Caki2 (cell line): ENCODE measurements at places on chromosomes 6 and 20.

GRCh38 chr6:31399589-31400466, 3.6 kb upstream of the MICA start:
- peak; percentile 93 for DNase-seq

DNA sequence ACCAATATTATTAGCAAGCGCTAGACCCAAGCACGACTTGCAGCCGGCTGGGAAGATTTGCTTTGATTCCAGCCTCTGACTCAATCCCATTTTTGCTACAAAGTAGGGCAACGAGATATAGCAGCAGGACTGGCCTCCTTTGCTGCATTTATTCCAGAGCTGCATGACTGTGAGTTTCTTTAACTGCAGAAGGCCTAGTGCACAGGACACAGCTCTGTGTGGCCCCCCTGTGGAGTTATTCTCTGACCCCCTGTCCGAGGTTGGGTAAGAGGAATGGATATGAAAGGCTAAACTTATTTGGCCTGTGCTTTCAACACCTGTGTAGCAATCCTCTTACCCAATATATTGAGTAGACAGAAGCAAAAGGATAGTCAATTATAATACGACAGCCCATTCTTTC, 133.3 kb upstream of the SPTLC3 start:
- DNase-seq, result no peak

DNA sequence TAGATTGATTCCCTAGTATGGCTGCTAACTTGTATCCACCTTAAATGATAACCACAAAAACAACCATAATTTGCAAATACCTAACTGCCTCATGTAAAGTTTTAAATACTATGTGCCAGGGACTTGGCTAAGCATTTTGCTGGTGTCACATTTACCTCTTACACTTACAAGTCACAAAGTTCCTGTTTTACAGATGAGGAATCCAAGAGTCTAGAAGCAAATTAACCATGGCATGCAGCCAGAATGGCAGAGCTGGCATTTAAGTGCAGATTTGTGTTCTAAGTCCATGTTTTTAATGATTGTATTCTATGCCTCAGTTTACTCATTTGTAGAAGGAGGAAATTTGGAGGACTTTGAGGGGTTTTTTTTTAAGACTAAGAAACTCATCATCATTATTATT, 696.7 kb downstream of the PTPRT start:
- no peak for DNase-seq

- no peak for DNase-seq
Observed at GRCh38 chr6:52328729-52329128, 33.2 kb upstream of the PAQR8 start.

GRCh38 chr6:126805861-126806260, 312.6 kb upstream of the RSPO3 start:
- DNase-seq, result no peak

DNA sequence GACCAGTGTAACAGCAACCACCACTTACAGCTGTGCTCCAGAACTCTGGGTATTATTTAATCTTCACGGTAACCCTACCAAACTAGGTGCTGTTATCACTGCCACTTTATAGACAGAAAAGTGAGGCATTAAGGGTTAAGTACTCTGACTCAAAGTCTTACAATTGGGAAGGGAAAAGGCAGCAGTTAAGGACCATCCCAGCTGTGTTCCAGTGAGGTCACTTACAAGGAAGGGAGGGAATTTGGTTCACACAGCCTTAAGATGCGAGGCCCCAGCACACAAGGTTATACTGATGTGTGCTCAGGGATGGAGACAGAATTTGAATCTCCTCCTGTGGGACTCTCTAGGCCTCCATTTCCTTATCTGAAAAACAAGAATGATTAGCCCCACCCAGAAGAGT, 46.7 kb downstream of the TRERF1 start:
- no peak for DNase-seq

DNA sequence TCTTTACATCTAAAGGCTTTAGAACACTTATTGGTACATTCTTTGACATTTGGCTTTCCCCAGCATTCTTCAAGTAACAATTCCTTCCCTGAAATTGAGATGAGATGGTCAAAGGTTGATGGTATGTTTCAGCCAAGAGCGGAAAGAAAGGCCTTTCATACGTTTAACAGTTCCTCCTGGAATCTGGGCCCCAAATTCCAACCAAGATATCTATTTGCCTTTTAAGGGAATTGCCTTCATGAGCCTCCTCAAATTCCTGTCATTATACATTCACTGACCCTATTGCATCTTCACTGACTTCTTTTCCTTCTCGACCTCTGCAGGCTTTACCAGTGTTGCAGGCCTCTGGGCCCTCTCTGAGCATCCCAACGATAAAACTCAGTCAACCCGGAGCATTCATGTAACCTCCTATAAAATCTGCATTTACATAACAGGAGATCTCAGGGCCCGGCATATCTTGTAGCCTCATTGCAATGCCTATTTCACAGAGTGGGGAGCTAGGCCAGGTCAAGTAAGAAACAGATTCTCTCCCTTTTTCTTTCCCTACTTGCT, 18.3 kb upstream of the WFDC9 start:
- no peak for DNase-seq

DNA sequence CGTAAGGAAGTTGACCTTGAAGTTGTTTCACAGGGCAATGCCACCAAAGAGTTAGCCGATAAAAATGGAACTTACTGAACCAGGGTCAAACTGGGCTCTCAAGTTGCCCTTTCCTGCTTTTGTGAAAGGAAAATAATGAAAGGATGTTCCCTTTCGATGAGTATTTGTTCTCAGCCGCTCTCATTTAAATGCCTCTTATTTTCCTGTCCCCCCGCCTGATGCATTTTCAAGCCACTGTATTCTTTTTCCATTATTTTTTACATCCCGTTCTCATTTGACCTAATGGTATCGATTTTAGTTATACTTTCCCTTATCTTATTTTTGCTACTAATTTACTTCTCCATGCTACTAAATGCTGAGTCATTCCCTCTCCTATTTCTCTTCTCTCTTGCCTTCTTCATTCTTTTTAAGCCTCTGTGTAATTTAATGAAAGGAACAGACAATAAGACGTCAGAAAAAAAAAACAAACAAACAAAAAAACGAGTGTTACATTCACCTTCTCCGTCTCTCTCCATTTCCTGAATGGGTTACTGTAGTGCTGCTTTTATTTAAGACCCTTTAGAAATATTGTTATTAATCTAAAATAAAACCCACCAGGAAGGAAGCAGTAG, 655 bp upstream of the NDUFAF4 start:
- peak; percentile 58 for DNase-seq

DNA sequence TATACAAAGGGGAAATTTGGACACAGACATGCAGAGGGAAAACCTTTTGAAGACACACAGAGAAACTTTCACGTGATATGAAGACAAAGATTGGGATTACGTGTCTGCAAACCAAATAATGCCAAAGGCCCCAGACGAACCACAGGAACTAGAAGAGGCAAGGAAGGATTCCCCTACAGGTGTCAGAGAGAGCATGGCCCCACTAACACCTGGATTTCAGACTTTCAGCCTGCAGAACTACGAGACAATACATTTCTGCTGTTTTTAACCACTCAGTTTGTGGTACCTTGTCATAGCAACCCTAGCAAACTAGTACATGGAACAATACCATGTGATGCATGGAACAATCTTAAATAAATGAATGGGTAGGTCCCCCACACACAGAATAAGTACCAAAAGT, 341.0 kb downstream of the HDGFL1 start:
- DNase-seq, result no peak

GRCh38 chr20:1858871-1859270, 36.3 kb upstream of the SIRPA start:
- DNase-seq, result no peak

- DNase-seq, result peak; percentile 51
Observed at GRCh38 chr6:143745166-143746133, 67.7 kb downstream of the PHACTR2 start.

GRCh38 chr20:48292806-48293205, 507.5 kb upstream of the SULF2 start:
- no peak for DNase-seq

DNA sequence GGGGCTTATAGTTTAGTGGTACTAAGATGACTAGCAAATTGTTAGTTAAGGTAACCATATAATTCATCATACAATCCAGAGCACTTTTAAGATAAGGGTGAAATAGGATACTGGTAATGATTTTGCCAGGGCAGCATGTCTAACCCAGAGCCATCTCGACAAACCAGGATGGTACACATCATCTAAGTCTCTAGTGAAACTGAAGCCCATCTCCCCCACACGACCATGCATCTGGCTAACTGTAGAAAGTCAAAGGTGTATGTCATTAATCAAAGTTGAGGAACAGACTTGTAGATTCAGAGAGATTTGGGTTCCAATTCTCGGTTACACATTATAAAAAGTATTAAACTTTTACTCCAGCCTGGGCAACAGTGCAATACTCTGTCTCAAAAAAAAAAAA, 78.3 kb downstream of the PRKN start:
- DNase-seq, result no peak

GRCh38 chr6:38503032-38503773, 136.5 kb downstream of the BTBD9 start:
- DNase-seq, result no peak

DNA sequence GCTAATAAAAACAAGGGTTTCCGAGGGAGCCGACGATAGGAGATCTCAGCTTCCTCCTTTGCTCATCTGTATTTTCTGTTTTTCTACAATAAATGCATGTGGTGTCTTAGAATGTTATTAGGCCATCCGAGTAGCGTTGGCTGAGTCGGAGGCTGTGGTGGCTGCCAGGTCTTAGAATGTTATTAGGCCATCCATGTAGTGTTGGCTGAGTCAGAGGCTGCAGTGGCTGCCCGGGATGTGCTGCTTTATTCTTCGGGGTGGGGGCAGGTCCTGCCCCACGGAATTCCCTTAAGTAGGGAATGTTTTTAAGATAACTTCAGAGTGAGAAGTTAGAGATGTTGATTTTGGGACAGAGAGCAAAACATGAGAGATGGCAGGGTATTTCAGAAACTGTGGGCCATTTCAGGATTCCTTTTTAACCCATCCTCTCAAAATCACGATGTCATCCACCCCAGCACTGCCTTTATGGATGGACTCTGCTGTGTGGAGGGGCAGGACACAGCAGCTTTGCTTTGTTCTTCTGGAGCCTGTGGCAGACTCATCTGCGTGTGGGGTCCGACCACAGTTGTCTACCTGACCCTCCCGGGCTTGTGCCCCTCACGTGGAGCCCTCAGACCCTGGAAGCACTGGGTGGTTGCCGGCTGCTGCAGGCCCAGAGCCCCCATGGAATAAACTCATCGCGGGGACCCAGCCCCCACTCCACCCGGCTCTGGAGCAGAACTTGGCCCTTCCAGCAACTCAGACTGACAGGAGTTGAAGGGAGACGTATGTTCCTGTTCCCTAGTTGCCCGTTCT, 20.4 kb downstream of the OSBPL2 start:
- DNase-seq, result no peak

GRCh38 chr6:72721346-72721745, 99.5 kb downstream of the KCNQ5 start:
- no peak for DNase-seq

GRCh38 chr20:10362674-10363073, 71.3 kb downstream of the MKKS start:
- no peak for DNase-seq

GRCh38 chr6:25640891-25641290, 11.1 kb upstream of the SCGN start:
- DNase-seq, result no peak

DNA sequence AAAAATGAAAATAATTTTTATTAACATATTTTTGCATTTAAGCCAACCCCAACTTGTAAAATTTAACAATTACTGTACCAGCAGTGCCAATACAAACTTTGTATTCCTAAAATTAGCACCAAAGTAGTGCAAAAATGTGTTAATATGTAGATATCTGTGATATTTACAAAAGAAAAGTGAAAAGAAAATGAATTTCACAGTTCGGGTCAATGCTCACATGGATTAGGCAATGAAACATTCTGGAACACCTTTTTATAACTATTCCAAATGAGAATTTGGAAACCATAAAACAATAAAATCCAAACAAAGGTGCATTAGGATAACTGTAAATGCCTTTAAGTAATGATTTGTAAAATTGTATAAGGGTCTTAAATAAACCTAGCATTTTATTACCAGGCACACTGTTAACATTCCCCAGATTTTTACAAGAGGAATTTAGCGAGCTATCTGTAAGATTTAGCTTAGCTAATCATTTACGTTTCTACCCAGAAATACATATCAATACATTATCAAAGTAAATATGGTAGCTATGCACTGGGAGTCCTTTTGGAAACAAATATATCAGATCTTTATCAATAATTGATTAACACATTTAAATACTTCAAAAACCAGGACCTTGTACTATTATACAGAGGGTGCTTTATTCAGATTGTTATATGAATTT, 112.2 kb downstream of the MTFR2 start:
- DNase-seq, result no peak

- DNase-seq, result no peak
Observed at GRCh38 chr20:5150226-5151076, 23.6 kb downstream of the CDS2 start.

DNA sequence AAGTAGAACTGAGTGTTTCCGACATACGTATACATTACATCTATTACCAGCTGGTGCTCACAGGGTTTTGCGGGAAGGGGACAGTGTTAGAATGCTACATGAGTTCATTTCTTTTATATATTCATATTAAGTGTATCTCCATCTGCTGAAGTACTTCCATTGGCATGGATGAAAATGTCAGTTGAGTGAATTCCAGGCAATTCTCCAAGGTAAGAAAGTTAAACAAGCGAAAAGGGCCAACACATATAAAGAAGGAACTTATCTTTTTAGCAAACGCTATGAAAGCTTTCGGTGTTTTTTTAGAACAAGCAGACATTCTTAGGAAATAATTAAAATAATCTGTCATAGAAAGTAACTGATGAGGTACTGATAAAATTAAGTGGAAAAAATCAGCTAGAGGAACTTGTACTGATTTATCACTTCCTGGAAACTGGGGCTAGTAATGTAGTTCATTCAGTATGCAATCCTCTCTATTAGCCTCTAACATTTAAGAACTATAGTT, 34.6 kb downstream of the RNF146 start:
- no peak for DNase-seq

DNA sequence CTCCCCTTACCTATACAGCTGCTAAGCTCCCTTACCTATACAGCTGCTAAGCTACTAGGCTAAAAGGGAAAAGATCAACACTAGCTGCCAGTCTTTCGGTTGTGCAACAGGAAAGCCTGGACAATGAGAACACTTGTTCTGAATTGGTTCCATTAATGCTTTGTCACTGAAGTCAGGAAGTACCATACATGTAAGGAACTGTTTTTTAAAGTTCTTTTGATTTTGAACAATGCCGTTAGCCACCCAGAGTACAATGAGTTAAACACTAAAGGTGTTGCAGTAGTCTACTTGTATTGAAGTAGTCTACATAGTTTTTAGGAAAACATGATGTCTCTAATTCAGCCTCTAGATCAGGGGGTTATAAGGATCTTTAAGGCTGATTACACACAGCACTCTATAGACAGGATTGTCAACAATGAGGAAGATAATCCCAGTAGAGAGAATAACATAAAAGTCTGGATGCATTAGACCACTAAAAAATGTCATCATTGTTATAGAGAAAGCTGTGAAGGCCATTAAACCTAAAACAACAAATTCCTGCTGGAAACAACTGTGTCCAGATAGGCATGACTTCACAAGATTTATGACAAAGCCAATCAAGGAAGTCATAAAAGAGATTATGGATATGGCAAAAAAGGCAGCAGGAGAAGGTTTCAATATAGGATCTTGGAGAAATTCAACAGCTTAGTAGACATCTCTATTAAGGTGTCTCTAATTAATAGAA, 306.3 kb downstream of the PHF3 start:
- DNase-seq, result no peak

- DNase-seq, result no peak
Observed at GRCh38 chr6:139868576-139868975, 494.1 kb upstream of the CITED2 start.

GRCh38 chr6:37783025-37783855, 36.3 kb upstream of the ZFAND3 start:
- no peak for DNase-seq

- DNase-seq, result no peak
Observed at GRCh38 chr6:20319520-20320357, 81.9 kb upstream of the E2F3 start.
